ENCODE measurements at places on chromosomes 6 and 20.

DNA sequence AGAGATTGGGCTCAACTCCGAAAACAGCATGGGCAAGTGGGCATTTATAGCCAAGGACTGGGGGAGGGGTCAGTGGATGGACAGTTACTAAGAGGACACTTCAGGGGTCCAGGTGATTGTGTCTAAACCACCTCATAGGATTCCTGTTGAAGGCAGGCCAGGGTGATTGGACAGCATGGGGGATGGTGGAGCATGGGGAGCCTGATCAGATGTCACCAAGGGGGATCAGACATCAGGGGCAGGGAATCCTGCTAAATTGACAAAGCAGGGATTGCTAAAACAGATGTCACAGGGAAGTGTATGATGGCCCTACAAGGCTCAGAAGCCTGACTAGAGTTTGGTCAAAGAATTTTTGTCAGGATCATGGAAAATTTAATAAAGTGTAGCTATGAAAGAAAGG is 2.4 kb upstream of the PYGB start:
- DNase-seq: no peak

DNA sequence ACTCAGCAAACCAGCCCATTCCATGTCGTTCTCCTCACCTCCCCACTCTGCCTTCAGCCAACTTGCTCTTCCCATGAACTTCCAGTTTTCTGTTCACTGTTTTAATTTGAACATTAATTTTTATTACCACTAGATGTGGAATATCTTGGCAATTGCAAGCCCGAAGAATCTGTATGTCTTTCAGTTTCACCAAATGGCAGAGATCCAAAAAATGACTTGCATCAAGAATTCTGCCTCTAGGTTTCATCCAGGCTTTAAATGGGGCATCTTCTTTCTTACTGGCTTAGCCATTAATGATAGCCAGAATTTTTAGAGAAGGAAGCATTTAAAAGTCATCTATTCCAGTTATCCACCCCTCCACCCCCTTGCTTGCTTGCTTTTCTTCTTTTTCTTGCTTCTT is 39.0 kb downstream of the CAP2 start:
- no peak for DNase-seq

DNA sequence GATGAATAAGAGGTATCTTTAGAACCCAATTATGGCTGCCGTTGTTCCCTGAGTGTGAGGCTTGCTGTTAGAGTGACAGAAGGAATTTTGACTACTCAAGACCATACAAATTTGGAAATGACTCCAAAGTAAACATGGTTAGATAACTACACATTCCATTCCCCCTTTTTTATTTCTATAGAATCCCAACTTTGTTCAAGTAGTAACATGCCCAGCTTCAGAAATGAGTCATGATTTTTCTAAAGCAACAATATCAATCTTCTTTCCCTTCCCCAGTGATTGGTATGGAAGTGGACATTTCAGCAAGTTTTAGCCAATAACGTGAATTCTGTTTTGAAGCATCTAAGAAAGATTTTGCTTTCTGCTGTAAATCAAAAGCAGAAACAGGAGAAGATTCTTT is 37.8 kb downstream of the HCRTR2 start:
- DNase-seq: no peak

GRCh38 chr20:11324990-11325389 is 592.7 kb upstream of the BTBD3 start:
- no peak for DNase-seq

DNA sequence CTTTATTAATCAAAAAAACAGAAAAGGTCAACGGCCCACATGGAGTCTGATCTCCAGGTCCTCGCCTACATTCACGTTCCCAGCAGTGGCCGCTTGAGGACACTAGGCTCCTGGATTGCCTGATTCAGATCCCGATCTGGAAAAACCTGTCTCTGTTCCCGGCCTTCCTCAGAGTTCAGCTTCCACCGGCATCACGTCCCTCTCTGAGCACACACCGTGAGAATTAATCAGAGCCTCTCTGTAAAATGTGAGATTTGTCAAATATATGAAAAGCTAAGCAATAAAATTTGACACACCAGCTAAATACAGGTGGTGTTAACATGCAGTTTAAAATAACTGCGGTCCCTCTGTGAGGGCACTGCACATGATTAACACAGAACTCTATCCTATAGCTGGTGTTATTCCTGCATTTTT is 122.8 kb upstream of the COL21A1 start:
- no peak for DNase-seq
